ENCODE measurements at places on chromosomes 12 and 14.

- no peak for DNase-seq
Observed at GRCh38 chr12:89368391-89368790, 16.1 kb upstream of the DUSP6 start.

DNA sequence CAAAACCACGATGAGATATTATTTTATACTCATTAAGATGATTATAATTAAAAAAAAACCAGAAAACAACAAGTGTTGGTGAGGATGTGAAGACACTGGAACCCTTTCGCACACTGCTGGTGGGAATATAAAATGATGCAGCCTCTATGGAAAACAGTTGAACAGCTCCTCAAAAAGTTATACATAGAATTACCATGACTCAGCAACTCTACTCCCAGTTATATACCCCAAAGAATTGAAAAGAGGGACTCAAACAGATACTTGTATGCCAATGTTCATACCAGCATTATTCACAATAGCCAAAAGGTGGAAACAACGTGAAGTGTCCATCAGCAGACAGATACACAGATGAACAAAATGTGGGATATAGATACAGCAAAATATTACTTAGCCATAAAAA, 53.1 kb downstream of the TAOK3 start:
- DNase-seq = no peak

DNA sequence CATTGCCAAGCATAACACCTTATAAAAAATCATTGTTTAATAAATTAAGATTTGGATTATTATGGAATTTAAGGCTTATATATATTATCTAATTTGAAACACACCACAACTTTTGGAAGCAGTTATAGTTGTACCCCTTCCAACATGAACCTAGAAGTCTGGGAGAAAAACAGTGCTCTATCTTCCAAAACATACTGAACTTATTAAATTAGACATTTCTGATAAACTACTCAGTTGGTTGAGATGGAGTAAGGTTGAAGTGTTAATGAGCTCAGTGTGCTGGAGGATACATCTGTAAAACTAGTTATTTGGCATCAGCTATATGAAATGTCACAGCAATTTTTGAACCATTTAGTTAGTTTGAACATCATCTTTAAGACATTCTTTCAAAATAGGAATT, 227.4 kb downstream of the ALX1 start:
- DNase-seq = no peak

GRCh38 chr14:24481622-24482324, 26.3 kb downstream of the CMA1 start:
- peak; percentile 51 for DNase-seq

DNA sequence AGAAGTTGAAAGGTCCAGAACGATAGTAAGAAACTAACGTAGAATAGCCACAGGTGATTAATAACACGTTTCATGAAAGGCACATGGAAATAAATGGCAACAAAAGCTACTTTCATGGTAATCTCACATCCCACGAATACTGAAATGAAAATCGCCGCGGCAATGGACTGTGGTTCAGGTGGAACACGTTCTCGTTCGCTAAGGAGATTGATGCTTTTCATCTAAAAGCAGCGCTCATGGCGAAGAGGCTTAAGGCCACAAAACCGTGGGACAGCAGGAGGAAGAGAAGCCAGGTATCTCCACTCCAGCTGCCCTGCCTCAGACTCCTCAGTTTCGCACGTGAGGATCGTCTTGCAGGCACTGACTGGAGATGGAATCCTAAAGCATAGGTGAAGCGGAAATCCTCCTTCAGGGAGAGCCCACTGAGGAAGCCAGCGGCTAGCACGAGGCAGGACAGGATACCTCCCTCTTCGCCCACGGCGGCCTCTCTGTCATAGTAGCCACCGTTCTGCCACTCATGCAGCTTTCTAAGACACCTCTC, 696 bp upstream of the GPHN start:
- DNase-seq = no peak

Measured in testis (tissue), 5 donors.